Neuronal stem cell (in vitro differentiated cells): ENCODE measurements at places on chromosomes 3 and 15.

GRCh38 chr15:38260077-38260476 is 7.4 kb downstream of the SPRED1 start:
- DNase-seq: no peak

- DNase-seq: no peak
Measured at GRCh38 chr3:112773864-112774263, 72.8 kb downstream of the CD200R1L start.

DNA sequence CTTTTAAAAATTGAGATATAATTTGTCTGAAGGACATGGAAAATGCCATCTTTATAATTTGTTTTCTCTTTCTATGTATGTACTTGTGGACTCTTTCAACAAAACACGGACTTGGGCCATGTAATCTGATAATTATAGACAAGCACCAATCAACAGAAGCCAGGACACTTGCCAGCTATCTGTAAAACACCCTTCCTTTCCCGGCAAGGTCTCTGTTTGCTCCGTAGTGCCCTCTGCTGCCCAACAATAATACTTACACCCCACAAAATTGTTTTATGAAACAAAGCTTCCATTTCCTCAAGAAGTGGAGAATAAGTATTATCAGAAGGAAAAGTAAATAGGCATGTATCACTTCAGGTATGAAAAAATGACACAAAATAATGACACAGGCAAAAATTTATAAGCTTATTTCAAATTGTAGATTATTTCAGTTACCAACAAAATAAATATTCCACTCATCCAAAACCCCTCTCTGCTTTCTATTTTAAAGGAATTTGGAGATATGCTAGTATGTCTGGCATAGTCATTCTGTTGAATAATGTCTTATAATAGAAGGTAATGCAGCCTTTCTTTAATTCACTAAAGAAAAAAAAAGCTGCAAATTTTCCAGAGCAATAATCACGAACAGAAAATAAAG is 32.8 kb downstream of the MYH15 start:
- peak; percentile 41 for DNase-seq

- DNase-seq: no peak
Measured at GRCh38 chr15:87523516-87523915, 733.0 kb downstream of the NTRK3 start.

DNA sequence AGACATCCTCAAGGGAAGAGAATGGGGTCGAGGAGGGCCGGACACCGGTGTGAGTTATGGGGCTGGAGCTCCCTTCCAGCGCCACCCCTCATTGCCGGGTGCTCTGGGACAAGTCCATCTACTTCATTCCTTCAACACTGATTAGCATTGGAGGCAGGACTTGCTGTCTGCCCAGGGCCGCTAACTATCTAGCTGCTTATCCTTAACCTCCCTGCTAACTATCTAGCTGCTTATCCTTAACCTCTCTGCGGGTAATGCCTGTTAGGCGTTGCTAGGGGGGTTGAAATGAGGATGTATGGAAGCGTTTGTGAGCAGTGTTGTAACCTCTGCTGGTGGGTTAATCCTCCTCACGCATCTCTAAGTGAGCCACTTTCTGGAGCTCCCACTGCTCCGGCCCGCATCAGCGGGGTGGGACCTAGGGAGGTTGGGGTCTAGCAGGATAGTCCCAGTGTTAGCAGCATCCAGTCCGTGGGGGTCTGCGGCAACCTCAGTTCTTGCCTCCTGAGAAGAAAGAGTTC is 10.9 kb upstream of the CHAC1 start:
- DNase-seq: no peak

- peak; percentile 74 for DNase-seq
Measured at GRCh38 chr15:89177633-89178306, 43.6 kb downstream of the RLBP1 start.

- DNase-seq: no peak
Measured at GRCh38 chr15:95409626-95410310, 920.7 kb upstream of the NR2F2 start.

- no peak for DNase-seq
Measured at GRCh38 chr3:30544812-30545211, 61.6 kb upstream of the TGFBR2 start.

GRCh38 chr3:167851171-167851570 is 115.7 kb downstream of the SERPINI1 start:
- no peak for DNase-seq

- DNase-seq: no peak
Measured at GRCh38 chr15:68501259-68501591, 69.3 kb upstream of the ITGA11 start.

- DNase-seq: no peak
Measured at GRCh38 chr15:90585863-90586262, 56.1 kb downstream of the CRTC3 start.

DNA sequence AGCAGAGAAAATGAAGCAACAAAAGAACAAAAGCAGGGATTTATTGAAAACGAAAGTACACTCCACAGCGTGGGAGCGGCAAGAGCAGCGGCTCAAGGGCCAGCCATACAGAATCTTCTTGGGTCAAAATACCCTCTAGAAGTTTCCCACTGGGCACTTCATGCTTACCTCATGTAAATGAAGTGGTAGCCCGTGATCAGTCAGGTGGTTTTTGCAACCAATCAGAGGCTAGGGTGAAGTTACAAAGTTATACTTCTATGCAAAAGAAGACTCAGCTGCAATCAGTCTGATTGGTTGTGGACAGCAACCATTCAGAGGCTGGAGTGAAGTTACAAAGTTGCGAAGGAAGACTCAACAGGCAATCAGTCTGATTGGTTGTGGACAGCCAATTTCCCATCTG is 37.8 kb upstream of the TRH start:
- DNase-seq: peak; percentile 60

DNA sequence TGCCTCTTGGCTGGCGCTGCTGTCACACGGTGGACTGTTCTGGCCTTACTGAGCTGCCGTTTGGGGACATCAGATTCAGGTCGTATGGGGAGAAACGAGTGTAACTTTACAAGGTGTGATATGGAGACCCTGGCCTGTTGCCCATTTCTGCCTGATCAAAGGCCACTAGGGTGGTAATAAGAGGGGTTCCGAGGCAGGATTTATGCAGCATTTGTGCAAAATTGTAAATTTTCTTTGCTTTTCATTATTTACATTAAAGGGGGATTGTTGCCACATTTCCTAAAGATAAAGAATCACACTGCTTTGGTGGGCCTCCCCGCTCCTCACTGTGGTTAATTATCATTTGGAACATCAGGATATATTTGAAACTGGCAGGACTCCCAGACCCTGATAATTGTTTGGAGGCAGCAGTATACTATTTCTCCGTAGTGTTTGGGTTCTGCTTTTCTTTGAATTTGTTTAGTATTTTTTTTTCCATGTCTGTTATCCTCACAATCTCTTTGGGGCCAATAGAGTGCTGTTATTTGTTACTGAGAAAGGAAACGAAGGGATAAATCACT is 891 bp downstream of the NXPE3 start:
- no peak for DNase-seq

GRCh38 chr15:90664650-90665287 is 52.4 kb upstream of the BLM start:
- DNase-seq: no peak

DNA sequence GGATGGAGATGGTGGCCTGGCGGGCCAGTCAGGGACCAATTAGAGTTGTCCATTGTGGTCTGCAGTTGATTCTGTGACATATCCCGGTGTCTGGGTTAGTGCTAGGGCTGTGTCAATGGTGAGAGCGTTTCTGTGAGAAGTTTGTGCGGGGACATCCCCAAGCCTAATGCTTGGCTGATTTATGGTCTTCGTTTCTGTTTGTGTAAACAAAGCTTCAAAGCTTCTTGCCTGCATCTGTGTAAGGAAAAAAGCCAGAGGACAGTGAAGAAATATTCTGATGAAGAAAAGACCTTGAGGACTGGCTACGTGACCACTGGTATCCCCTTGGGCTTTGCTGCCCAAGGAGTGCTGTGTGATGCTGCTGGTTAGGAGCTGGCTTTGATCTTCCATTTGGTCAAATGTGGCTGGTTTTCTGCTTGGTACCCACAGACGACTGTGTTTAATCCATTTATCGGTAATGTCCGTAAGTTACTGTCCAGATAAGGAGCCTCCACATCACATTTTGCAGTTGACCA is 74.6 kb upstream of the LRTM1 start:
- no peak for DNase-seq

DNA sequence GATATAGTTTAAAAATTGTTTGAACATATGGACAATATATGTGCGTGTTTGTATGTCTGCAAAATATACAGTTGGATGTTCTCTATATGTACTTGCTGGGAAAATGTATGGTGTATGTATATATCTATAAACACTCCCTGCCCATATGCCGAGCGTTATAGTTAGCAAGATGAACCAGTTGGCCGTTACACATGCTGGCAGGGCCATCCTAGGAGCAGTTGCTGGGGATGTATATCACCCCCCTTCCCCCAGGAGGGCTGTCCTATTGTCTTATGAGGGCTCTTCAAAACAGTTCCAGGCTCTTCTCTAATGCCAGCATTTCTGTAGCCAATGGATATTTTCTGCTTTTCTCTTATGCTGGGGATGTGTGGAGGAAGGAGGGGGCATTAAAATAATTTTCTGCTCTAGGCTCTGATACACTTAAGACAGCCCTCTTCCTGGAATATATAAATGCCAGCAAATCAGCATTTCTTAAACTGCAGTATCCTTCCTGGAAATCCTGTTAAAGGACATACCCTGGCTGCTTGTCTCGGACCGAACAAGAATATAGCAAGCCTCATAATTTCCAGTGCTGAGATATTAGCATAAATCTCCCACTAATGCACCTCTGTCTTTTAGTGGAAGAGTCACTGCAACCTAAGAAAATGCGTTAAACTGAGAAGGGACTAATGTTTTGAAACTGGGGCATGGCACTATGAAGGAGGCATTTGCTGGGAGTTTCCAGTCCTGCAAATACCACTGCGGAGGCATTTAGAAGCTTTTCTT is 134.4 kb downstream of the MDFIC2 start:
- no peak for DNase-seq

GRCh38 chr15:88479169-88479568 is 11.7 kb downstream of the MRPS11 start:
- DNase-seq: no peak

GRCh38 chr3:158642005-158642404 is 2.3 kb upstream of the GFM1 start:
- no peak for DNase-seq

GRCh38 chr15:64045774-64046420 is 388 bp downstream of the DAPK2 start:
- peak; percentile 8 for DNase-seq

GRCh38 chr3:111548092-111548491 is 6.1 kb downstream of the CD96 start:
- no peak for DNase-seq

GRCh38 chr3:129084501-129084900 is 23.9 kb downstream of the GP9 start:
- no peak for DNase-seq

- DNase-seq: peak; percentile 68
Measured at GRCh38 chr15:60520825-60521368, 42.0 kb upstream of the ICE2 start.

- DNase-seq: no peak
Measured at GRCh38 chr3:73683706-73684105, 59.0 kb upstream of the PDZRN3 start.

- DNase-seq: no peak
Measured at GRCh38 chr3:37985637-37986320, 4.8 kb upstream of the VILL start.

- DNase-seq: no peak
Measured at GRCh38 chr15:66850078-66850991, 148.3 kb downstream of the SMAD6 start.

DNA sequence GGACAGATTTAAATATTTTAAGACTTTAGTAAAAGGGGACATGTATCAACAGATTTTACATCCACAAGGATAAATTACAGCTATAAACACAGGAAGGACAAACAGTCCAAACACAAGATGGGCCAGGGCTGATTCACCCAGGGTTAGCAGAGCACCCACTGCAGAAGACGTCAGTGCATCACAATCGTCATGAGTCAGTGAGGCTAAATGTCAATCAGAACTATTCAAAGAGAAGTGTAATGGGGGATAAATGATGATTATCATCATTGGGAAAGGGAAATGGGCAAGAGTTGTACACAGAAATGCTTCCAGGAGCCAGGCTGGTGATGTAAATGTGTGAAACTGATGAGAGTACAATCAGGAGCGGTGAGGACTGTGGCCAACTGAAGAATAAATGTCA is 226.8 kb downstream of the PLCL2 start:
- DNase-seq: no peak

DNA sequence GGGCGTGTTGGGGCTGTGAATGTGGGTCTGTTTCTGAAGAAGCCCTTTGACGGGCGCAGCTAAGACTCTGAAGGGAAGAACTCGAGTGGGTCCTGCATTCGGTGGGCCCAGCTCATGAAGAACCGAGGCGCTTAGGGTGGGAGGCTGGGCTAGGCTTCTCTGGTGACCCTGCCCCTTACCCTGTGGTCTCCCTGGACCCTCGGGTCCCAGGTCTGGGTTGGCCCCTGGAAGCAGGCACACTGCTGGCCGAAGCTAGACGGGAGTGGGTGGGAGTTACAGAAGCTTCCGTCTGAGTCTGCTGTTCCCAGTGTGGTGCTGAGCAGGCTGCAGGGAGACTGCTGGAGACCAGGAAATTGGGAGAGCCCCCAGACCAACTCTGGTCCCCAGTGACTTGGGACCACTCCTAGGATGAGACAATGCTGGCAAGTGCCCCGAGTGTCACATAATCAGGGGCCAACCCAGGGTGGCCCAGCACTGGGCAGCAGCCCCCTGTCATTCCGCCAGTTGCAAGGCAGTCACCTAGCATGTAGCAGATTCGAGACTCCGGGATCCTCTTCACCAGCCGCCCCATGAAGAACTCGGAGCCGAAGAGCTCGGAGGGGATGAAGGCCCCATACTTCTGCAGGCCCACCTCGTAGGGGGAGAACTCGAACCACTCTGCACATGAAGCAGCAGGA is 16.7 kb upstream of the EHD4 start:
- no peak for DNase-seq

DNA sequence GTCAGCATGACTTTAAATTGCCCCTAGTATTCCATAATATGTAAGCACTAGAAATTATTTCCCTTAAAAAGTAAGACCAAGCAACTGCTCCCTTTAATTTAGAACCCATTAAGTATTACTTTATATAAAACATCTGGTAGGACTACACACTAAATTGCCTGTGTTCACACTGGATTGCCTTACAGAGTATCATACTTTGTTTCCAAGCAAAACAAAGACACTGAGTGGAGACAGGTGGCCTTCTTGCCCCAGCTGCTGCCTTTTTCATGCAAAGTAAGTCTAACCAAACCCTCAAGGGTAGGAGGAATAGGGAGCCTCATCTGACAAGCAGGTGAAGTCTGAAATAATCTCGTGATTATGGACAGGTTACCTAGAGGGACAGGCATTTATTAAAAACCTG is 87.3 kb downstream of the PEX5L start:
- no peak for DNase-seq
